ENCODE measurements at places on chromosomes 6 and 20.

- DNase-seq, result no peak
Measured at GRCh38 chr6:72420409-72420808, 201.5 kb upstream of the KCNQ5 start.

DNA sequence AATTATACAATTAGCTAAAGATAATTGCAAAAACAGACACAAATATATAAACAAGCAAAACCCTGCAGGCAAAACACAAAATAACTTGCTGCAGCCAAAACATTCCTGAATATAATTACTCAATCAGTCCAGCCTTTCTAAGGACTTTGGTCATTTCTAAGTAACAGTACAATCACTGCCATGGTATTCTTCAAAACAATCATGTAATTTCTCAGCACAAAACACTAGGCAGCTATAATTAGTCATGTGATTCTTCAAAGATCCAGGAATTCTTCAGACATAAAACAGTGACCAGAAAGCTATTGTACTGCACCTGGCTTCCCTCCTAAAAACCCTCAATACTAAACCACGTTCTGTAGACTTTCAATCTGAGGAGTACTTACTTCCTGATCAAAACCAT lies 881.1 kb downstream of the EPHA7 start:
- no peak for DNase-seq

DNA sequence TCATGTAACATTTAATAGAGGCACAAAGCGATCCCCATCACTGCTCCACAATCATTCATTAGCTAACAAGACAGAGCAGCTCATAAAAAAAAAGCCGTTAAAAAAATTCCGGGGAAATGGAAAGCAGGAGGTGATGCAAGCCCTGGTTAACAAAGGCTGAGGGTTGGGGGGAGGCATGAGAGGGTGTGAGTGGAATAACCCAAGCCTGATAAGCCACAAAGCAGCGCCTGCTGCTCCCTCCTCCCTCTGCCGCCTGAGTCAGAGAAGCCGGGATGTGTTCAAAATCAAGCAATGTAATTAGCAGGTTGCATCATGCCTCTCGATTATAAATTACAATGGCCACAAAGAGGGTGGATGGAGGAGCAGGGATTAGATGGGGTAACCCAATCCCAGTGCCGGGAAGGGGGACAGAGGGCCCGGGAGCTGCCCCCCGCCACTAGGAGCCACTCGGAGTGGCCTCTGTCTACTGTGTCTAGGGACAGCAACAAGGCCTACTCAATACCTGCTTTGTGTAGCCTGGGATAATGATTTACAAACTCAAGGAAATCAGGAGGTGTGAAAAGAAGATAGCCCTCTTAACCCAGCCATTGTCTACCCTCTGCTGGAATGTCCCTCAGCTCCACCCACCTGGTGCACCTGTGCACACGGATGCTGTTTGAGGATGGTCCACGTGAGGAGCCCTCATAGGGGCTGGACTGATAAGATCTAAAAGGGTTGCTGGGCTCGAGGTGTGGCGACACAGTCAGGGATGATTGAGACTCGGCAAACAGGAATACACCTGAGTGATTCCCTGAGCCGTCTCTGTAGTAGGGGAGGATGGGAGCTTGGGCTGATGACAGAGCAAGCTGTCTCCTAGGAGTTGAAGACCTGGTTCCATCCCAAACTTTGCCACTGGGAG lies 156.9 kb downstream of the VEGFA start:
- DNase-seq, result no peak

GRCh38 chr6:160398674-160399271 lies 50.6 kb downstream of the SLC22A3 start:
- DNase-seq, result no peak

DNA sequence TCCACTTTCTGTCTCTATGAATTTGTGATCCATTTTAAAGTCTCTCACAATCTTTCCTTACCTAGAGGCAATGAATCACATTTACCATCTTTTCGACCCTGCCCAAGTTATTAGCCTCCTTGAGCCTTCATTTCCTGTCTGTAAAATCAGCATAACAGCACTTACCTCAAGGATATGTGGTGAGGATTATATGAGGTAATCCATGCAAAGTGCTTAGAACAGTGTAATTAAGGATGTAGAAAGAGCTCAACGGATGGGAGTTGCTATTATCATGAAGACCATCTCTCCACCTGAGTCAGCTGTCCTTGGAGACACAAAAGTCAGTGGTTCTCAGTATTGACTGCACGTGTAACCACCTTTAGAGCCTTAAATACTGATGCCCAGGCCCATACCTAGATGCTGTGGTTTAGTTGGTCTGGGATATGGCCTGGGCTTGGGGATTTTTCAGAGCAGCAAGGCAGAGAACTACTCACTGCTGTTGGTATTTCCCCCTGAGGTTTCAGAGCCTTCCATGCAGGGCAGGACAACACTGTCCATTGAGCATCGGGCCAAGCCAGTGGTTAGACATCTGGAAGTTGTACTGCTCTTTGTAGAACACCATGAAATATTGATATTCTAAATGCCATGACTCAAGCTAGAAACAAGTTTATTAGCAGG lies 55.8 kb downstream of the LYRM2 start:
- no peak for DNase-seq

GRCh38 chr6:154236646-154237301 lies 119.8 kb downstream of the IPCEF1 start:
- DNase-seq, result no peak

Measured in activated T-cell treated with anti-CD3 and anti-CD28 coated beads for 48 hours (primary cell).